Stimulated activated CD4-positive, alpha-beta T cell treated with anti-CD3 and anti-CD28 coated beads, Interleukin-15, amount 100 ng/mL, for 1 hour (primary cell): ENCODE measurements at places on chromosomes 13 and 19.

GRCh38 chr19:50599427-50599826 is 31.2 kb upstream of the LRRC4B start:
- no peak for DNase-seq

DNA sequence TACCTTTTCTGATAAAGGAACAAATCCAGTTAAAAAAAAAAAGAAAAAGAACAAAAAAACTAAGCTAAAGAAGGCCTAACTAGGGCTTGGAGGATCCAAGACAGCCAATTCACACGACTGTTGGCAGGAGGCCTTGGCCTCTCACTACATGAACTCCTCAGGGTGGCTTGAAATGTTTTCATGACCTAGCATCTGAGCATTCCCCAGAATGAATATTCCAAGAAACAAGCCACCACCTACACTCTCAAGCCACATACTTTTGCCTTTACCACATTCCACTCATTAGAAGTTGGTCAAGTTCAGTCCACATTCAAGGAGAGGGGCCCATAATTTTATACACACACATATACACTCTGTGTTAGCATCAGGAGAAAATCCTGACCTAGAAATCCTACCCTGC is 97.6 kb upstream of the SIAH3 start:
- no peak for DNase-seq

DNA sequence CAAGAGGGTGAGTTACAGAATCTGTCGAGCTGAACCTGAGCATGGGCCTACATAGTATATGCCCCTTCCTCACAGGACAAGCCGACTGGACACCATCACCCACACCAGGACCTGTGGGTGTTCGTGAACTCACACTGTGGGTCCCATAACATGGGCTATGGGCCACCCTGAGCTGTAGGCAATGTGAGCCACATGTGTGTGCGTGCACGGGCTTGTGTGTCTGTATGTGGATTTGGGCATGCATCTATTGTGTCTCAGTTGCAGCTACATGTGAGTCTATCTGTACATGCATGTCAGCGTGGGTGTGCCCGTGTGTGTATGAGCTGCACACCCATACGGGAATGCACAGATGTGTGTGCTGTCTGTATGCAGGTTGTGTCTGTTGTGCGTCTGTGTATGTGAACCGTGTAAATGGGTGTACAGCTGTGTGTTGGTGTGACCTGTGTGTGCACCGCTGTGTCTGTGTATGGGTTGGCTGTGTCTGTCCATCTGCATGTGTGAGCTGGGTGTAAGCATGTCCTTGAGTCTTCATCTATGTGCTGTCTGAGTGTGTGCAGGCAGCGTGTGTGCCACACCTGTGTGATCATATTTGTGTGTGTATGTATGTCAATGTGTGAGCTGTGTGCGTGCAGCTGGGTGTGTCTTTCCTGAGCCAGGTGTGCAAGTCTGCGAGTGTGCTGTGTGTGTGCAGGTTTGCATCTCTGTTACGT is 1.7 kb downstream of the NOTCH3 start:
- DNase-seq, result no peak

GRCh38 chr13:59750860-59751259 is 412.9 kb downstream of the DIAPH3 start:
- no peak for DNase-seq

DNA sequence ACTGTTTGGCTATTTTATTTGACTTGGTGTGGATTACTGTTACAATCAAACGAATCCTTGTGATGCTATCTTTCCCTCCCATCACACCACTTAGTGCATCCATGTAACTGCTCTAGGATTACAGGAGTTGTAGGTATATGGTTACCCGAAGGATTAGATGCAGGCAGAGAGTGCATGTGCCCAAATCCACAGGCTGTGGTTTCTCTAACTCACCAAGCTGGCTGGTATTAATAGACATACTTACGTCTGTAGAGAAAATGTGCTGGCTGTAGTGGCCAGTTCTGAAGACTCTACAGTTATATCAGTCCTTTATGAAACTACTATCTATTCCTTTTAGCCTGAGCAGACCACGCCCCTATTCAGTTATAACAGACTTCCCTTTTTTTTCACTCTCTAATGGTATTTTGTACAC is 1.1 kb upstream of the HMGB1 start:
- DNase-seq, result no peak

GRCh38 chr19:10283301-10284064 is 3.3 kb upstream of the ICAM4 start:
- no peak for DNase-seq

- DNase-seq, result no peak
These were observed 18.8 kb downstream of the TMEM143 start for GRCh38 chr19:48344892-48345291.

GRCh38 chr13:84605927-84606326 is 723.7 kb upstream of the SLITRK1 start:
- no peak for DNase-seq

GRCh38 chr19:5966215-5966614 is 11.7 kb downstream of the RANBP3 start:
- no peak for DNase-seq

GRCh38 chr19:53868892-53869804 is 1.5 kb downstream of the MYADM start:
- peak; percentile 62 for DNase-seq

GRCh38 chr13:87887459-87888123 is 216.4 kb downstream of the SLITRK5 start:
- no peak for DNase-seq

- no peak for DNase-seq
These were observed 152.4 kb downstream of the TEX29 start for GRCh38 chr13:111472559-111473460.

GRCh38 chr19:593055-593454 is 3.4 kb downstream of the HCN2 start:
- no peak for DNase-seq

- DNase-seq, result no peak
These were observed 10.9 kb upstream of the SPC24 start for GRCh38 chr19:11166281-11167142.

GRCh38 chr13:51297556-51297955 is 41.9 kb upstream of the SERPINE3 start:
- no peak for DNase-seq

- DNase-seq, result no peak
These were observed 249.6 kb downstream of the TSHZ3 start for GRCh38 chr19:31099515-31100205.

DNA sequence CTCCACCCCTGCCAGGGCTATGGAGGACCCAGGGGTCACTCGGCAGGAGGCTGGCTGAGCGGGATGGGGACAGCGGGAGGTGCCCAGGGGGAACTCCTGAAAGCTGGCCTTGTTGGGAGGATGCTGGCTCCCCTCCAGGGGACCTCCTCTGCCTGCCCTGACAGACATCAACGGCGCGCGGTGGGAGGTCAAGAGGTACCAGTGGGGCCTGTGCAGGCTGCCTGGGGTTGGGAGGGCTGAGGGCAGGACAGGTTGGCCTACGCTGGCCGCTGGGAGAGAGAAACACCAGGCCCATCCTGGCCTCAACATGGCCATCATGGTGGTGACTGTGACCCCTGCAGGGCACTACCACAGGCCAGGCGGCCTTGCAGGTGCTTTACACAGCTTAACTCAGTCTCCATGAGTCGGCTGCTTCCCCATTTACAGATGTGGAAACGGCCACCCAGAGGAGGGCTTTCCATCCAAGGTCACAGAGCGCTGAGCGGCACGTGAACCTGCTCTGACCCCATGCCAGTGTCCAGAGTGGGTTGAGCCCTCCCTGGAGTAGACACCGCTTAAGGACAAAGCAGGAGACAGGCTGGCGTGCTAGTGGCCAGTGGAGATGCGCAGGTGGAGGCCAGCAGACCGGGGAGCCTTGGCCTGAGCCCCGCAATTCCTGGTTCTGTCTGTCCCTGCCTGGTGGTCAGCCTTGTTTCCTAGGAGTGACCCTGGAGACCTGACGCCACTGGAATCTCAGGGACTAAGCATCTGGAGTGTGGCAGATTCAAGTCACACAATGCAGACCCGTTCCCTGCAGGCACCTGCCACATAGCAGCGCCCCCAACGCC is 27.6 kb downstream of the CEBPG start:
- DNase-seq, result no peak

- no peak for DNase-seq
These were observed 138.3 kb downstream of the VWA8 start for GRCh38 chr13:41822560-41822959.

GRCh38 chr19:13010992-13011652 is 15.8 kb downstream of the NFIX start:
- DNase-seq, result no peak

GRCh38 chr13:79869326-79869725 is 388.4 kb downstream of the NDFIP2 start:
- no peak for DNase-seq

- DNase-seq, result no peak
These were observed 761.5 kb downstream of the EFNB2 start for GRCh38 chr13:105773863-105774538.

DNA sequence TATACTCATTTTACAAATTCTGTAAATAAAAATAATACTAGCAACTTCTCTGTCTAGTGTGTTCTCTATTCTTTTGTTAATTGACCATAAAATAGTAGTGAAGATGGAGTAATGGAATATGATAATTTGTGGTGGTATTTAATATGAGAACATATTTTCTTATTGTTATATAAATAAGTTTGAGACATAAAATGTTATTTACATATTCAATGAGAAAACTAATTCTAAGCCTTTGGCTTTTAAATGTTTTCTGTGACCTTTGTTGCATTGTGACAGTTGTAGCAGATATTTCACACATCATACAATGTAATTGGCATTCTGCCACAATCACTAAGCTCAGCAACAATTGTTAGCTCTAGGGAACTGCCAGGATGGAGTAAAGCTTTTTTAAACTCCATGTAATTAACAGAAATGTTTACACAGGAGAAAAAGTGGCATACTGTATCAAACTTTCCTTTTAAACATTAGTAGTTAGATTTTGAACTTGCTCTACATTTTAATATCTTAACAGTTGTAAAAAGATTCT is 562.1 kb upstream of the PCDH9 start:
- DNase-seq, result no peak

- DNase-seq, result no peak
These were observed 2.6 kb downstream of the SAFB2 start for GRCh38 chr19:5619946-5620345.

GRCh38 chr19:17303940-17304267 is 679 bp upstream of the ABHD8 start:
- no peak for DNase-seq

- no peak for DNase-seq
These were observed 41.1 kb upstream of the MAP3K10 start for GRCh38 chr19:40150170-40150569.

DNA sequence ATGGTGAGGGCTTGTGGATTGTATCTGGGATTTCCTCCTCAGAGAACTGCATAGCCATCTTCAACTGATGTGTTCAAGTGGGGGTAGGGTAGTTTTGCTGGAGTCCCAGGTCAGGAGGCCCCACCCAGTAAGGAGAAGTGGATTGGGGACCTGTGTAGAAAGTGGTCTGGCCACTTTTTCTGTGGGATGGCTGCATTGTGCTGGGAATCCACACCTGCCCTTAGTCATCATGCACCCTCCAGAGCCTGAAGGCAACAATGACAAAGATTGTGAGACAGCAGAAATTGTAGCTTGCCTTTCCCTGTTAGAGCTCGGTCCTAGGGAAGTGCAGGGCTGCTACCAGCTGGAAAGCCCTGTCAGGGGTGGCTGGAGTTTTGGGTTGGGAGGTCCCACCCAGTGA is 255.4 kb downstream of the NDFIP2 start:
- no peak for DNase-seq

DNA sequence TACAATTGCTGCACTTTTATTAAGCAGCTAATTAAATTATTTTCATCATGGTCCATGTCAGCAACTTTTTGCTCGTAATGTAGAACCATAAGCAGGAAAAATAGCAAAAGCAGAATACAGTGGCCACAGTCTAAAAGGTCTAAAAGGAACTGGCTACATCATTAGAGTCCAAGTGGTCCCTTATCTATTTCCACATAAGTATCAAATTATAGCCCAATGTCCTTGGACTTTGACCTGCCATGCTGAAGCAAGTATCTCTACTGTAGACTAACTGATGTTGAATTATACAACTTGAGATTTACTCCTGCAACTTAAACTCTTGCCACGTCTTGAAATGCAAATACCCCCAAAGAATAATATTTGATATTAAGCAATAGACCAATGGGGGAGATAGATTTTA is 68.8 kb downstream of the OXGR1 start:
- DNase-seq, result no peak

GRCh38 chr13:66765559-66765958 is 464.6 kb downstream of the PCDH9 start:
- no peak for DNase-seq

GRCh38 chr13:77863144-77863543 is 55.5 kb downstream of the EDNRB start:
- no peak for DNase-seq

DNA sequence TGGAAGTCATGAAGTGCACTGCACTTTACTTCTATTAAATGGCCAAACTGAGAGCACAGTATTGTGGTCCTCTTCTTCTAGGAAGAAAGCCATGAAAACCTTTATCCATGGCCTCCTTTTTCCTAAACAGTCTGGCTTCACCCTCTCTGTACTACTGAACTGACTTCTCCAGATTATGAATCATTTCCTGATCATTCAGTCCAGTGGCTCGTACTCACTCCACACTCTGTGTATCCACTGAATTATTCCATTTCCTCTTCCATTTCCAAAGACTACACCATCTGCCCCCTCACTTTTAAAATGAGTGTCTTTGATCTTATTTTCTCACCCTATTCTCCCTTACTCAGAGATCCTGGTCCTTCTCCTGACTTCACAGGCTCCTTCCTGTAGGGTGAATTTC is 29.7 kb upstream of the FREM2 start:
- DNase-seq, result no peak

DNA sequence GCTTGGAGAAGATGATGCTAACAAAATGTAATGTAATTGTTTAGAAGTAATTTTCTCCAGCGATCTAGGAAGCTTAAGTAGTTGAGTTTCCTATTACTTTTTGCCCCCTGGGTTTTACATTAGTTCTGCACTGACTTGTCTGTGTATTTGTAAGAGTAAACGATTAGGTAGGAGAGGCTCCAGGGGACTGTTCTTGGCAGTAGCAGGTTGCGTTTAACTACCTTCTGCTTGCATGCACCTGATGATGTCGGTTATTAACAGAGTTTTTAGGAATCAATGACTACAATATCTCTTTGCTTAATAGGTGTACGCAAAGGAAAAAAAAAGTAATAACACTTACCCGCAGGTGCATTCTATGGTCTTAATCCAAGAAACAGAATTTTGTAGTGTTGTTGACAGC is 18.3 kb upstream of the UGGT2 start:
- no peak for DNase-seq

GRCh38 chr13:93450191-93450621 is 223.6 kb downstream of the GPC6 start:
- no peak for DNase-seq

GRCh38 chr13:31965361-31966066 is 66.1 kb upstream of the FRY start:
- no peak for DNase-seq
